ENCODE measurements at places on chromosomes 7 and 10.

GRCh38 chr10:101397140-101397539 is 43.2 kb downstream of the BTRC start:
- DNase-seq, result peak; percentile 79

- DNase-seq, result peak; percentile 27
These were observed 216.1 kb upstream of the ZMIZ1 start for GRCh38 chr10:78852466-78853240.

- DNase-seq, result peak; percentile 21
These were observed 1.7 kb downstream of the ZEB1 start for GRCh38 chr10:31320550-31321211.

DNA sequence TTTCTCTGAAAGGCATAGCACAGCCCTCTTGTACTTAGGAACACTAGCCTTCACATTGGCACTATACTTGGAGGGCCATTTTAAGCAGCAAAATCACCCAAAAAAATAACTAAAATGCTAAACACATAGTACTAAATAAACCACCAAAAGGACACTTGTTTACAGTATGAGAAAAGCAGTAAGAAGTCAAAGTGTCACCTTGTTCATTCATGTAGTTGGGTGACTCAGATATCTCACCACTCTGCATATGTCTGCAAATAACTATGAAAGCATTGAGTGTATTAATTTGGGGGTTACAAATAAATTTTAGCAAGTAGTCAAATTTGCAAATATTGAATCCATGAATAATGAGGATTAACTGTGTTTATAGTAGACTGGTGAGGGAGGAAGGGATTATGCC is 107.6 kb downstream of the ELAPOR2 start:
- no peak for DNase-seq

GRCh38 chr10:11869743-11870460 is 46.7 kb downstream of the PROSER2 start:
- DNase-seq, result no peak

GRCh38 chr10:45514291-45515270 is 140.6 kb downstream of the ALOX5 start:
- DNase-seq, result no peak

DNA sequence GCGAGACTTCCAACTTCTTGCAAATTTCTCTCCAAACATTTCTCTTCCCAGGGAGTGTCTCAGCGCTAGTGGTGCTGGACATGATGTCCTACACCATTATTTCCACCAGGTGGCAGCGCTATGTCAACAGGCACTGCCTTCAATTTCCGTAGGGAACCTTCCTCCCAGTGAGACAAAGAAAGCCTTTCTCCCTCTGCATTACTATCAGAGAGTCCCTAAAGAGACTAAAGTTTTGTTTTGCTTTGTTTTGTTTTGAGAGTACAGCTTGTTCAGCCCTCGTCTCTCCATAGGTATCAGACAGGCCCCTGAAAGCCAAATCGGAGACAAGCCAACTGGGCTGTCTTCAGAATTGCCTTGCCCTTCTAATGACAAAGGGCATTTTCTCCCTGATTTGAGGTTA is 44.2 kb upstream of the GGCT start:
- peak; percentile 34 for DNase-seq

GRCh38 chr7:100475549-100475948 is 3.5 kb downstream of the TSC22D4 start:
- DNase-seq, result no peak

DNA sequence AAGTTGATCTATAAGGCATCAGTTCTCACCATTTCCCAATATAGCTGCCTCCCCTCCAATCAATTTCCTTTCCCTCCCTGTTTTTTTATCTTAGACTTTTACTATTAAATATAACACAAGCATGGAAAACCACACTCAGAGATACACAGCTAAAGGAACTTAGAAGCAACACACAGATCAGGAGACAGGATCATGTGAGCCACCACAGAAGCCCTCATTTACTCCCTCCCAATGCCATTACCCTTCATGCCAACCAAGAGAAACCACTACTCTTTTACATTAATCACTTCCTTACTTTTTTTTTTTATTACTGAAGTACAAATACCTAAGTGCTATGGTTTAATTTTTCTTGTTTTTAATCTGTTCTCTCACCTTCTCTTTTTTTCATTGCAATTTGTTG is 33.0 kb downstream of the COG5 start:
- DNase-seq, result no peak

GRCh38 chr7:14258441-14258840 is 269.0 kb upstream of the ETV1 start:
- DNase-seq, result no peak

- DNase-seq, result no peak
These were observed 4.6 kb downstream of the KIF20B start for GRCh38 chr10:89706011-89706410.

- no peak for DNase-seq
These were observed 32.9 kb upstream of the WDR11 start for GRCh38 chr10:120818301-120818700.

DNA sequence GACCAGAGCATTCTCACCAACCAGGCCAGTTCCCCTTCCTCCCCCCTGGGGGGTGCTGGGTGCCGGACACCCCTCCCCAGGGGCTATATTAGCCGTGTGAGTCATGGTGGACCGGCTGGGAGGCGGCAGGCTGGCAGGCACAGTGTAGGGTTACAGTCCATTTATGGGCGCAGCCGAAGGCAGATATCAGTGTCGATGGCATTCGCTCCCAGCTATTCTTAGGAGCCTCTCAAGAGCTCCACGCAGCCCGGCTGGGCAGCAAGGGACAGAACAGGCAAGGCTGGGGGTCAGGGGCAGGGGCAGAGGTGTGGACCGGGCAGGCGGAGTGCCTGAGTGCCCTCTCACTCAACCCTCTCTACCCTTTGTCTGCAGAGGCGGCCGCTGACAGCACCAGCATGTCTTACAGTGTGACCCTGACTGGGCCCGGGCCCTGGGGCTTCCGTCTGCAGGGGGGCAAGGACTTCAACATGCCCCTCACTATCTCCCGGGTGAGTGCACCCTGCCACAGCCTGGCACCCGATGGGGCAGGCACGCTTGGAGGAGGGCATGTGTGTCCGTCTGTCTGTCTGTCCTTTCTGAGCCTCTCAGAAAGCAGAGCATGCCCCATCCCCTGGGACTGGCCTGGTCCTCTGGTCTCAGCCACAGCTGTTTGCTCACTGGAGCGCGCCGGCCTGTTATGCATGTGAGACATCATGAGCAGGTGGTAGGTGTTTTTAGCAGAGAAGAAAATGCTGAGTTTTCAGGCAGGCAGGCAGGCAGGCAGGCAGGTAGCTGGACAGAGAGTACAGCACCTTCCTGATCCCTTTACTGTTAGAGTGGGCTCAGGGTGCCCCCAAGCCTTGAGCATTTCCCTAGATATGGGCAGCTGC is at the start of gene LDB3:
Gene LDB3 (plus strand): TSS at position 215 of the 869 bp plus-strand sequence. CDS start 181 bp downstream, at position 396.
- no peak for DNase-seq

DNA sequence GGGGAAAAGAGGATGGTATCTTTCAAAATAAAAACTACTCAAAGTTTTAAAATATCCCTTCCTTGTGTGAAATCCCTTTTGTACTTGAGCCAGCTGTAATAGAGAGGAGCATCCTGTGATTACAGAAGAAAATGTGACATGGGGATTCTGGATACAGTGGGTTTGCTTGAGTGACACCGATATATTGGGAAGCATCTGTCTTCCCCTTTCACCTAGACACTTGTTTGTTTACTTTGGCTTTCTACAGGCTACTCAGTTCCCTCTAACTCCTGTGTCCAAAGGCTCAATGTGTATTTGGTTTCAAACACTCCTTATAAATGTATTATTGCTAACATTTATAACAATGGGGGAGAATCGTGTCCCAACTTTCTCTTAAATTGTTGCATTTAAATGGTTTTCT is 24.4 kb downstream of the CPED1 start:
- no peak for DNase-seq

GRCh38 chr10:31350891-31351290 is 31.9 kb downstream of the ZEB1 start:
- no peak for DNase-seq

DNA sequence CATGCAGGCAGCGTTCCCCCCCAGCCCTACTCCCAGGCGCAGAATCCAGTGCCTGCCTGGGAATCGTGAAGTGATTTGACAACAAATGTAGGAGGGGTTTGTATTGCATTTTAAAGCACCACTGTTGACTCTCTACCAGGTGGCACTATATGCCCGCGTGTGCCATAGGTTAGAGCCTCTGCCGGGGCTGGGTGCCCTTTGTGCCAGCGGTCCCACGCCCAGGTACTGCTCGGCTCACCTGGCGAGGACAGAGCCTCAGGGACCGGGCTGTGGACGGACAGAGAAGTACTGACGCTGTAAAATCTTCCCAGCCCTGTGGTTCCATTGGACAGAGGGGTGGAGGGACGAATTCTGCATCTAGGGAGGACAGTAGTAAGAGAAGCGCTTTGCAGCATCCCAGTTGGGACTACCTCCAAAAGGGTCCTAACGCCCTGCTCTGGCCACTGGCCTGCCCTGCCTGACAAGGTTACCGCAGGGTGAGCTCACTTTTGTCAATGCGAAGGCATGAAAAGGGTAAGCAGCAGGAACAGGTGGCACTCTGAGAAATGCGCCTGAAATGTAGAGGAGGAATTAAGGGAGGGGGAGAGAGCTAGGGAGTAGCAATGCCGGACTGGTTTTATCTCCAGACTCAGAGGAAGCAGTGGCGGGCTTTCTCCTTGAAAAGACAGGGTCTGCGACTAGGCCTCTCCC is 788 bp upstream of the CACNA2D1 start:
- DNase-seq, result no peak

- no peak for DNase-seq
These were observed 110.0 kb upstream of the SHH start for GRCh38 chr7:155922067-155922816.

GRCh38 chr10:17049195-17049594 is 80.4 kb downstream of the CUBN start:
- DNase-seq, result no peak

DNA sequence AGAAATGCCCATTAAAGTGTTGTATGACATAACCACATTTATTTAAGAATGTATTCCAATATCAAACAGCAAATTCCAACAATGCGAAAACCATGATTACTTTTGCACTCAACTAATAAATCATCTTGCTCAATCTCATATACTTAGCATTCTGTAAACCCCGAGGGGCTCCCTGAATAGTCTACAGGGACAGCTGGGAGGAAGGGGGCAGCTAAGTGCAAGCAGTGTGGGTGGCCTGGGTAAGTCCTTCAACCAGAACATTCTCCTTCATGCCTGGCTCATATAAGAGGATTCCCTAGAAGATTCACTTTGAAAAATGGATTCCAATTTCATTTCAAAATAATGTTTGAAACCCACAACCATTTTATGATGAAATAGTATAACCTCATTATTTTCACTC is 355.5 kb downstream of the CDC14C start:
- DNase-seq, result no peak

DNA sequence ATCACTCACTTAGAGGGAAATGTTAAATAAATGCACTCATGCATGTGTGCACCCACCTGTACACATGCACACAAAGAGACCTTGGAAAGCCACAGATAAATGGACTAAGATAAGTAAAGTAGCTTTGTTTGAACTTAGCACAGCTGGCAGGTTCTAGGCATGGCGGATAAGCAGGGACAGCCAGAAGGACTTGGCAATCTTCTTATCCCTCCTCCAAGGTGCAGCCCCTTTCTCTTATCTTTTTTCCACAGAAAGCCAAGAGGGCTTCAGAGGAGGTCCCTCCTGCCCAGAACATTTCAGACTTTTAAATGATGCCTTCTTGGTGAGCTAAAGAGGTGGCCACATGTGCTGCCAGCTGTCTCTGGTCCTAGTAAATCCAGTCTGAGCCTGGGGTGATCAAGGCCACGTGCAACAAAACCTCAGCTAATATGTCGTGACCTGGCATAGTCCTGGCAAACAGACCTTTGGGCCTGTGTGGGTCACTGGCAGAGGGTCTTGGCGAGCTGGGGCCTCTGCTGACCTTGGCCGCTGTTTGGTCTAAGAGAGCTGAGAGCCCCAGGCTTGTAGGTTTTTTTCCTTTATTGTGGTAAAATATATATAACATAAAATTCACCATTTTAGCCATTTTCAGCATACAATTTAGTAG is 43.2 kb upstream of the SLC35B4 start:
- DNase-seq, result no peak

DNA sequence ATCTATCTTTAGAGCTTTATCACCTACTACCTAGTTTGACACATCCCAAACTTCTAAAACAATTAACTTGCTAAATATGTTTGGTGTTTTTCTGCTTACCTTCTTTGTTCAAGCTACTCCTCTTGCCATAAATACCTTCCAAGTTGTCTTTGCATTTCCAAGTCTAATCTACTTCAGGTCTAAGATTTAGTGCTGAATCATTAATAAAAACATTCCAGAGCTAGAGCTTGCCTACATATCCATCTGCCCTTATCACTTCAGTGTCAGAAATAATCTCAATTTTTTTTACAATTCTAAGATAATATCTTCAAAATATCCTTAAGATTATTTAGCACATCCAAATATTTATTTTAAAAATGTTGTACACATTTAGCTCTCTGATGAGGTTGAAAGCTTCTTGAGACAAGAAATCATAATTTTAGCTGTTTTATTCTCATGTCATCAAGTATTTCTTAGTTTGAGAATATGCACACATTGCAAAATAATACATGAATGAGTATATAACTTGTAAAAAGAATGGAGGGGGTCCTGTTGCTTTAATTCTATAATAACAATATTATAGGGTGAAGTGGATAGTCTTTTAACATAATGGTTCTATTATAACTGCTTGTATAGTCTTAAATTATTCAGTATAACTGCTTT is 466.3 kb downstream of the SEMA3D start:
- DNase-seq, result no peak

DNA sequence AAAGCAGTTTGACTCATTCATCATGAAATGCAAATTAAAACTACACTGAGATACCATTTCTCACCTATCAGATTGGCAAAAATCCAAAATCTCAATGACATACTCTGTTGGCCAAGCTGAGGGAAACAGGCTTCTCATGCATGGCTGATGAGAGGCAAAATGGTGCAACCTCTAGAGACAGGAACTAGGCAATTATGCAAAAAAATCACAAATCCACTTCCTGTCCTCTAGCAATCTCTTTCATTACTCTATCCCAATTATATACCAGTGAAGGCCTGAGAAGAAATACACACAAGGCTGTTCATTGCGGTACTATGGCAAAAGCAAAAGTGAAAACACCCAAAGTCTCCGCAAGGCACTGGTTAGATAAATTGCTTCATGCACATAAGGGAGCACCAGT is 25.9 kb upstream of the PTPRN2 start:
- DNase-seq, result no peak

- DNase-seq, result peak; percentile 45
These were observed 24.4 kb upstream of the C10orf67 start for GRCh38 chr10:23368816-23369640.

GRCh38 chr10:64346389-64346788 is 825.2 kb downstream of the REEP3 start:
- DNase-seq, result no peak

- no peak for DNase-seq
These were observed 46.7 kb downstream of the PARD3 start for GRCh38 chr10:34768261-34768971.
